Gastrocnemius medialis (tissue), 4 donors: ENCODE measurements at places on chromosomes 4 and X.

DNA sequence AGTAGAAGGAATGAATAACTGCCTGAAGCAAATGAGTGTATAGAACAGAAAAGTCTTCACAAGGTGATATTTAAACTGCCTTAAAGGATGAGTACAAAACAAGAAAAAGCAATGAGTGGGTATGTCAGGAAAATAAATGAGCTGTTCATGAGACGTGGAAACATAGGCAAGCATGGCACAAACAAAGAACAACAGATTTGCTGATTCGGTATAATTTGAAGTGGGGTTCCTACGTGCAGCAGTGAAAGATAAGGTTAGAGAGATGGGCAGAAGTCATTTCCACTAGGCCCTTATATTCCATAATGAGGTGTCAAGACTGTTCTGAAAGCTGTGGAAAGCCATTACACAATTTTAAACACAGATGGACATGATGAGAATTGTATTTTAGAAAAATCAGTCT is 506.6 kb downstream of the KLHL13 start:
- DNase-seq = no peak

DNA sequence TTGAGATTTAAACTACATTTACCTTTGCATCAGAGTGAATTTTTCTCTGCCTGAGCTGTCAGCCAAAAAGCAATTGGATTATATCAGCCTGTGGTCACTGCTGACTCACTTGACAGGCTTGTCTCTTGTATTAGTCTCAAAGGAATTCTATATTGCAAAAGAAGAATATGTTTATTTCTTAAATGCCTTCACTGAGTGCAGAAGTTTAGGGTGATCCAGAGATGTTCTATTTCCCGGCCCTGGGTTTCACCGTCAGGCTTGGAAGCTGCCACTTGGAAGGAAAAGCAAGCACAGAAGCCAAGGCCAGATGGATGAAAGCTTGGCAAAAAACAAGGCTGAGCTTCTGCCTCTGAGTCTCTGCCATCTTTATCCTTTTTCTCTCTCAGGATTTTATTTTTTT is 80.9 kb downstream of the FAM114A1 start:
- peak; percentile 60 for DNase-seq

- no peak for DNase-seq
Measured at GRCh38 chr4:60396341-60397049, 803.6 kb upstream of the ADGRL3 start.

- no peak for DNase-seq
Measured at GRCh38 chr4:146927695-146928094, 18.0 kb downstream of the TTC29 start.

DNA sequence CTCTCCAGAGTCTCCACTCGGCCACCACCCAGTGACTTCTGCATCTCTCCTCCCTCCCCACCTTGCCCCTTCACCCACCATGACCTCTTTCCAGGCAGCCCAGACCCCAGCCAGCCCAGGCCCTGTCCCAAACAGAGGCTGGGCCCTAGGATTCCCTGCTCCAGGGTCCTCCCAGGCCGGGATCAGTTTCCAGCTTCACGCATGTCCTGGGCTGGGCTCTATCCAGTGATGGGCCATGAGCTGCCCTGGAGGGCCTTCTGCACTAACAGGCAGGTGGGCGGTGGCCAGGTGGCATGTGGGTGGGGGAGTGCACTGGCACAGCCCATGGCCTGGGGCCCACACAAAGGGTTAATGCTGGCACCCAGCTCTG is 20.4 kb upstream of the ADD1 start:
- no peak for DNase-seq

- no peak for DNase-seq
Measured at GRCh38 chrX:47446971-47447370, 36.1 kb downstream of the ZNF41 start.

GRCh38 chr4:109410226-109410625 is 23.4 kb upstream of the SEC24B start:
- DNase-seq = no peak

GRCh38 chrX:104428231-104428630 is 137.8 kb upstream of the IL1RAPL2 start:
- DNase-seq = no peak

DNA sequence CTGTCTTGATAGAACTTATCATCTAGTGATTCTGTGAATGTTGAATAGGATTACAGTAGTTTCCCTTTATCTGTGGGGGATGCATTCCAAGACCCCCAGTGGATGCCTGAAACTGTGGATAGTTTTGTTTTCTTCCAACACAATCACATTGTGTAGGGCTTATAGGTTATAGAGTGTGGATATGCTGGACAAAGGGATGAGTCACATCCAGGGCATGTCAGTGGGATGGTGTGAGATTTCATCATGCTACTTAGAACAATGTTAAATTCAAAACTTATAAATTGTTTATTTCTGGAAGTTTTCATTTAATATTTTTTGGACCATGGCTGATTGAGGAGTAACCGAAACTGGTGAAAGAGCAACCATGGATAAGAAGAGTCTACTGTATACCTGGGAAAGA is 432.3 kb upstream of the ATOH1 start:
- DNase-seq = no peak

GRCh38 chr4:162164906-162165510 is 1.2 kb upstream of the FSTL5 start:
- DNase-seq = no peak

DNA sequence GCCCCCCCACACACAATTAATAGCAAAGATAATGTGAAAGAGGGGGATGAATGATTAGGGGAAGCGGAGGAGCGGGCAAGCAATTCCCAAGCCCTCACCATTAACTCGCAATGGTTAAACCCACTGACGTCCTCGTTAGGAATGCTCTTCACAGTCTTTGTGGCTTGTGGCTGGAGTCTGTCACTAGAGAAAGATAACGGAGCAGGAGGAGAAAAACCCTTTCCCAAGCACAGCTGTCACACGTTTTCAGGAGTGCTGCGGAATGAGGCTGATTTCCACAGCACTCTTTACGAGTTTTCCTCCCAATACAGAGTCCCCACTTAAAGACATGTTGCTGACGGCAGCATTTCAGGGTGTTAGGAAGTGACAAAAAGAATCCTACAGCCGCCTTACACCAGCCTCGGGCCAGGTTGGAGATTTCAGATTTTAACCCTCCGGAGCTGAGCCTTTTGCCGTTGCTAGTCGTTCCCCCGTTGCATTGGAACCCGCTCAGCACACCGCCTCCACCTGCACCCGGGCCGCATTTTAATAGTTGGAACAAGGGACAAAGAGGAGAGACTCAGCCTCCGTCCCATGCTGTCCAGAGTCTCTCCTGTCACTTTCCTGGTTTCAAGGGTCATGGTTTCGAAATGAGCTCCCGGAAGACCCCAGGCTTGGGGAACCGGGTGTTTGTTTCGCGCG is 92.2 kb downstream of the GEMIN8 start:
- DNase-seq = no peak

- no peak for DNase-seq
Measured at GRCh38 chrX:70504772-70505450, 60.3 kb downstream of the DLG3 start.

GRCh38 chr4:8690216-8691150 is 97.9 kb downstream of the CPZ start:
- DNase-seq = no peak

- no peak for DNase-seq
Measured at GRCh38 chr4:86878640-86879039, 13.6 kb downstream of the C4orf36 start.

GRCh38 chrX:22616867-22617266 is 344.2 kb downstream of the CBLL2 start:
- DNase-seq = no peak

DNA sequence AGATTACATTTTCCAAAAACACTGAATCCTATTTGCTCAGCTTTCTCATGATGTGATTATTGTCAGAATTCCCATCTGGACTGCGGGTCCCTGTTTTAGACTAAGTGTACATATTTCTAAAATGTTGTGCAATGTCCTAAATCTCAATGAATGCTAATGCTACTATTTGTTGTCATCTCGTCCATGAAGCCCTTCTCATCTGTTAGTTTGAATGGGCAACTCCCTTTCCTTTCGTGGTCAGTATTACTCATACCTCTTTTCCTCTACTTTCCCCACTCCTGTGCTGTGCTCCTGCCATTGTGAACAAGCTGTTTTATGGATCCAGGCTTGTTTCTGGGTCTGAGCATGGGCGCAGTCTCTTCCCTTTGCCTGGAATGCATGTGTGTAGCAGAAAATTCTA is 91.0 kb downstream of the MID1 start:
- DNase-seq = no peak

GRCh38 chrX:40573763-40574162 is 7.0 kb upstream of the ATP6AP2 start:
- no peak for DNase-seq

DNA sequence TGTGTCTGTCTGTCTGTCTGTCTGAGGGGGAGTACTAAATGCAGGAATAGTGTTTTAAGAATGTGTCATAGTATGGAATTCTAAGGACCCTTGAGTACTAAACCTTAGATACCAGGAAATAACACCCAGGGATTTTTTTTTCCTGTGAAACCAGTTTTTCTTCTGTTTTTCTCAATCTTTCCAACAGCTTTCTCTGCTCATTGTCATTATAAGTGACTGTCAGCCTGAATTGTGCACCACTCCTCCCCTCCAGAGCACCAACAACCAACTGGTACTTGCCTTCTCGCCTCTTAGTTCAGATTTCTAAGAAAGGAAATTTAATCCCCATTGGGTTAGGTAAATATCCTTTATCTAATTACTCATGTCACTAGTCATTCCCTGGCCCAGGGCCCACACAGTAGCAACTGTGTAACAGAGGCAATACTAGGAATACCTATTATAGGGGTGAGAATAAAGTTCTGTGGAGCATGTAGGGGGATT is 320.6 kb downstream of the ADGRL3 start:
- no peak for DNase-seq

GRCh38 chrX:83529950-83530349 is 21.9 kb downstream of the POU3F4 start:
- no peak for DNase-seq

GRCh38 chrX:139783030-139783429 is 75.1 kb upstream of the MCF2 start:
- DNase-seq = no peak

- no peak for DNase-seq
Measured at GRCh38 chrX:40299641-40300046, 201.9 kb upstream of the BCOR start.

- no peak for DNase-seq
Measured at GRCh38 chr4:184320631-184321030, 103.0 kb upstream of the ENPP6 start.

DNA sequence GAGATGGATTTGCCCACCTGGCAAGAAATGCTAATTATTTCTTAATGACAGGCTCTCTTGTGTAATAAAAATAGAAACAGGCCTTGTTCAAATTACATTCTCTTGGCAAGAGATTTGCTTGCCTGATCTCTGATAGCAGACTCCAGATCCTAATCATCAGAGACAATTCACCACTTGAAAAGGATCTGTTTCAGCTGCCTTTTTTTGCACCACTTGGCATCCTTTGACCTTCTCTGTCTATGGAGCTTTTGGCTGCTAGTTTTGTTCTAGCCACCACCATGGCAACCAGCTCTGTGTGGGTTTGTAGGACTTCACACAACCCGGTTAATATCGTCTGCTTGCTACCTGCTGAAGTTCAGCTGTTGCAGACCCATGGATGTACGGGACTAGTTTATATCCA is 241.1 kb upstream of the TLL1 start:
- DNase-seq = no peak

GRCh38 chrX:5051831-5052491 is 1176.7 kb downstream of the NLGN4X start:
- peak; percentile 2 for DNase-seq

DNA sequence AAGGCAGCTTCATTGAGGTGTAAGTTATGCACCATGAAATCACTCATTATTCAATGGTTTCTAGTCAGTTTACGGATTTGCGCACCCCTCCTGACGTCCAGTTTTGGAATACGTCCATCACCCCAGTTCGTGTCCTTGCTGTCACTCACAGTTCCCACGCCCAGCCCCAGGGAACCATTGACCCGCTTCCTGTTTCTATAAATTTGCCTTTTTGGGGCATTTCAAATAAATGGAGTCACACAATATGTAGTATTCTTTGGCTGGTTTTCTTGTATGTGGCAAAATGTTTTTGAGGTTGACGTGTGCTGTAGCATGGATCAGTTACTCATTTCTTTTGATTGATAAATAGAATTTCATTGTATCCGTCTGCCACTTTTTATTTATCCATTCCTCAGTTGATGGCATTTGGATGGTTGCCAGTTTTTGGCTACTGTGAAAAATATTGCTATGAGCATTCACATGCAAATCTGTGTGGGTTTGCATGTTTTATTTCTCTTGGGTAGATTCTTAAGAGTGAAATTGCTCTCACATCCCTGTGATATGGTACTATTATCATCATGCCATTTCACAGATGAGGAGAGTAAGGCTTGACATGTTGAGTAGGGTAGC is 18.4 kb upstream of the SORCS2 start:
- DNase-seq = no peak

GRCh38 chrX:134172588-134173259 is 64.3 kb upstream of the CCDC160 start:
- DNase-seq = no peak

GRCh38 chr4:140876615-140877364 is 120.6 kb upstream of the TBC1D9 start:
- DNase-seq = no peak

- no peak for DNase-seq
Measured at GRCh38 chrX:45238489-45238888, 37.8 kb upstream of the DIPK2B start.

- DNase-seq = no peak
Measured at GRCh38 chrX:40303256-40304077, 205.7 kb upstream of the BCOR start.

DNA sequence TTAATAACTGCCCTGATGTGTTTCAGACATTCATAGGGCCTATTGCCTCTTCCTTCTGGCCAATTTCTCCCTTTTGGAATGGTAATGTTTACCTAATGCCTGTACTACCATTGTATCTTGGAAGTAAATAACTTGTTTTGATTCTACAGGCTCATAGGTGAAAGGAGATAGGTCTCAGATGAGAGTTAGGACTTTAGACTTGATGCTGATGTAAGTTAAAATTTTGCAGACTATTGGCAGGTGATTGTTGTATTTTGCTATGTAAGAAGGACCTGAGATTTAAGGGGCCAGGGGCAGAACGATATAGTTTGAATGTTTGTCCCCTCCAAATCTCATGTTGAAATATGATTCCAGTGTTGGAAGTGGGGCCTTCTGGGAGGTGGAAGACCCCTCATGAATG is 215.5 kb downstream of the SLC39A8 start:
- DNase-seq = no peak

DNA sequence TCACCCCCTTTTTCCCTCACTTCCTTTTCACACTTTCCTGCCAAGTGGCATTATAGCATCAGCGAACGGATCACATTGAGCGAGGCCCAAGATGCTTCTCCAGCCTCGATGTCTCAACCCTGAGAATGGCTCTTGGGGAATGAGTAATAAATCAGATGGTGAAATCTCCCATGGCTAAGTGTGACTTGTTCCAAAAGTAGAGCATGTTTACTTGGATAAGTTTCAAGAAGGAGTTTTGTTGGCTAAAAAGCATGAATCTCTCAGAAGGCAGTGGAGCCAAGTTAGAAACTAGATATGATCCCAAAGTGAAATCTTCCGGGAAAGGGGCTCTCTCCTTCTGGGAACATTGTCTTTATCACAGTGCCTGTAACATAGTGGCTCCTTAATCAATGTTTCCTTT is 316.3 kb downstream of the CAMK2D start:
- DNase-seq = peak; percentile 69

- DNase-seq = no peak
Measured at GRCh38 chrX:57675320-57675719, 4.7 kb downstream of the NLRP2B start.

- DNase-seq = no peak
Measured at GRCh38 chr4:155899891-155900290, 3.6 kb upstream of the TDO2 start.

- no peak for DNase-seq
Measured at GRCh38 chrX:7941390-7942042, 14.3 kb upstream of the PNPLA4 start.

- no peak for DNase-seq
Measured at GRCh38 chrX:7580127-7580526, 262.8 kb upstream of the VCX start.
